Hepatic stellate cell (primary cell): ENCODE measurements at places on chromosomes 5 and 9.

GRCh38 chr5:158133369-158133768, 274.4 kb upstream of the CLINT1 start:
- DNase-seq, result no peak

DNA sequence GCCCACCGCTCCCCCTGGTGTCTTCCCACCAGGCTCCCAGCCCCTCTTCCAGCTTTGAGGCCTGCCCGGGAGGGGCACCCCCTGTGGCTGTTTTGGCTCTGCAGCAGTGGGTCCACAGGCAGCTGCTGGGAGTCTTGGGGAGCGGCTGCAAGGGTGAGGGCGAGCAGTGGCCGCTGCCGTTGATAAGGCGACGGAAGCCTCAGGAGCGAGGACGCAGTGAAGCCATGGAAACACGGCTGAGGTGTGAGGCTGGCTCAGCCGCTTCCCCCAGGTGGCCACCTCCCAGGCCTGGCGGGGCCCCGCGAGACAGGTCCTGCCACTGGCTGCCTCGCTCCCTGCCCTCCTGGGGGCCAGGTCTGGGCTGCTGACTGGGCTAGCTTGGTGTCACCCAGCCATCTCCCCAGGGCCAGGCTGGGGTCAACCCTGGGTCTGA, 41.5 kb downstream of the CXXC5 start:
- no peak for DNase-seq

- no peak for DNase-seq
Measured at GRCh38 chr9:132059361-132059760, 20.3 kb downstream of the MED27 start.

DNA sequence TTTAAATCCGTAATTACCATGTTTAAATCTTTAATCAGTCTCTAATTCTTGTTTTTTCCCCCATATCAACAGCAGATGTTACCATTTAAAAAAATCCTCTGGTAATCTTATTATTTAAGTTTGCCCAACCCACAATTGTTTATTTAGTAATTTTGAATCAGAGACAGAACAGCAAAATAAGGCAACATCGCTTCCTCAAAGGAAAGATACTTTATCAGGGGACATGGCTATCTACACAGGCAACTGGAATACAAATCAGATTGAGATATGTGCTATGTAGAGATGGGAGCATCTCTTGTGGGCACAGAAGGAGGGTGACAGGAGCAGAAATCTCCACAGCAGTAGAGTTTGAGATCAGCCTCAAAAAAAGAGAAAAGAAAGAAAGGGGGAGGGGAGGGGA, 674.4 kb downstream of the SEMA5A start:
- no peak for DNase-seq

DNA sequence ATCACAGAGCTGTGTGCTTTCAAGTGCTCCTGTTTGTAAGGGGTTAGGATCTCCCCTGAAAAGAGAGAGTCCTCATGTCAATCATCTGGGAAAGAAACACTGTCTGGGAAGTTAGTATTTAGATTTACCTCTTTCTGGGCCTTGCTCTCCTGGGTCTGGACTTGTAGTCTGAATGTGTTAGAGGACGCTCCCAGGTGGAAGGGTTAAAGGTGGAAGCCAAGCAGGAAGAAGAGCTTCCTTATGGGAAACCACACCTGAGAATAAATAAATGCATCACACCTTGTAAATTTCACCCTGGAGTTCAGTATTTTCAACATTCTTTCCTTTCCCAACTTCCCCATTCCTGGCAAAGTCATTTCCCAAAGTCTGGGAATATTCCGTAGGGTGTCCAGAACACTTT, 1.3 kb downstream of the PLGRKT start:
- DNase-seq, result no peak

- DNase-seq, result peak; percentile 40
Measured at GRCh38 chr9:110197330-110198187, 10.4 kb downstream of the C9orf152 start.

DNA sequence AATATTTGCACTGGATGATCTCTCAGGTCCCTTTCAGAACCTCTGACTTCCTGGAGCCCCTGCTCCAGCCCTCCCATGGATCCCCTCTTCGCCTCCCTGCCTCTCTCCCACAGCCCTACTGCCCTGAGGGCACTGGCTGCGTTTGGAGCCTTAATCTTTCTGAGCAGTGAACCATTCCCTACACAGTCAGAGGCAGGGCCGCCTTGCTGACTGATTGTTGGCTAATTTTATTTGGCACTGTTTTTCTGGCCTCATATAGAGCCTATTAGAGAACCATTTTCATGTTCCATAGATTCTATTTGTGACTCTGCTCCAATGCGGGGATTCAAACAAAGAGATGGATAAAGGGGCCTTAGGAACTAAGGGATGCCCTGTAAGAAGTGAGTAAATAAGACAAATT, 91.1 kb downstream of the BRINP1 start:
- no peak for DNase-seq

DNA sequence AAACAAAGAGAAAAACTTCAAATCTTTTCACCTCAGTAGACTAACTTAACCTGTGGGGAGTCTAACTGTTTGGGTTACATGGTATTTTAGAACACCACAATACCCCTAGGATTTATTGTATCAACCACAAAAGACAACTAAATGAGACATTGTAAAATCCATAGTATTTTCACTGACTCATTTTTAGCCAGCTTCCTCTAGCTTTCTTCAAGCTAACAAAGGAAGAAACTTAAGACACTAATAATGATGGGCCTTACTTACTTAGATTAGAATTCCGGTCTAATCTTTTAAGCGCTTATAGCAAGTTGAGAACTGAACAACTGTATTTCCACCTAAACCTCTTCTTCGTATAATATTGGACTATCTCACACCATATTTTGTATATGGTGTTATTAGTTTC, 529.3 kb downstream of the DMRTA1 start:
- no peak for DNase-seq

- no peak for DNase-seq
Measured at GRCh38 chr5:59275510-59276324, 617.8 kb downstream of the PDE4D start.

DNA sequence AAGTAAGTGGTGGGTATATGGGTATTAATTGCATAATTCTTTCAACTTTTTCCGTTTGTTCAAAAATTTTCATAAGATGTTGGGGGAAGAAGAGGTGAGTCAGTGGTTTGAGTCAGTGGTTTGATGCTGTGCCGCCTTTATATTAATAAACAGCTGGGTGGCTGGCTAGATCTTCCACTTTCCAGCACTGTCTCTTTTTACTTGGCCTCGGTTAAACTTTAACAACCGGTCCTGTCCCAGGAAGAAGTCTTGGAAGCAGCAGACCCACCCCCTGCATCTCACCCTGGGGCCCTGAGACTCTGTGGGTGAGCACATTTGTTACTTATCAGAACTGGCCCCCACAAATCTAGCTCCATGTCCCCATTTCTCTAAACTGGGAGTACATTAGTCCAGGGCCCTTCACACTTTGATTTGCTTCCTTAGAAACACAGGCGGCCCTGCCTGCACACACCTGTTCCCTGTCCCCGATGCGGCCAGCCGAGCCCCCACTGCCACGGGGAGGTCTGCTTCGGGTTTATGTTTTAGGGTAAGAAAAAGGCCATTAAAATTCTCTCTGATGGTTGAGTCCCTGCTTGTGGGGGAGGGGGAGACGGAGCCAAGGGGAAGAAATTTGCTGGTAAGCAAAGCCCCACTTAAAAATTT, 90.7 kb downstream of the PTCH1 start:
- peak; percentile 51 for DNase-seq

DNA sequence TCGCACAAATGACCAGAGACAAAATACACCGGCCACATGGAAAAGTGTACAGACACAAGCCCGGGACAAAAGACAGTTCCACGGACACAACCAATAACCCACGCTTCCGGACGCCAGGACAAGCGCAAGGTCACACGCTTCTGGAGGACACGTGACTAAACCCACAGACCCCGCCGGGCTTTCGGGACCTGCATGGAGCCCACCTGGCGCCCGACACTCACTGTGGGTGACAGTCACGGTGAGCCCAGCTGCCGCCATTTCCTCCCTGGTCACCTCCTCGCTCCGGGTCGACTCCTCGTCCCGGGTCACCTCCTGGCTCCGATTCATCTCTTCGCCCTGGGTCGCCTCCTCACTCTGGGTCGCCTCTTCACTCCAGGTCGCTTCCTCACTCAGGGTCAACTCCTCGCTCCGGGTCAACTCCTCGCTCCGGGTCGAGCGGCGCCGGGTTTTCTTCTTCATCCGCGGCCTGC, 470 bp downstream of the BAG1 start:
- peak; percentile 31 for DNase-seq

DNA sequence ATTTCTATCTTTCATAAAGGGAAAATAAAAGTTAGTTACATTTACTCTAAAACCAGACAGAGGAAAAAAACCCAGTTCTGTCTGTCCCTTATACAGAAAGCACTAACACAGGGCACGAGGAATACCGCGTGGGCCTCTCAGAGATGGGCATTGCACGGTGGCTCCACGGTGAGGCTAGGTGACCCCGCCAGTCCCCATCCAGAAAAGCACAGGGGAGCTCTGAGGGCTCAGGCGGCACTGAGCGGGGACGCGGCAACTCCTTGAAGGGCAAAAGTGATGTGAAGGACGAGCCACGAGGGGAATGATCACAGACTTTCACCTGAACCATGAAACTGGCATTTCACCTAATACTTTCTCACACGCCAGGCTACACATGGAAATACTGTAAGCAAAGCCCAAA, 35.7 kb upstream of the FBXW11 start:
- no peak for DNase-seq

DNA sequence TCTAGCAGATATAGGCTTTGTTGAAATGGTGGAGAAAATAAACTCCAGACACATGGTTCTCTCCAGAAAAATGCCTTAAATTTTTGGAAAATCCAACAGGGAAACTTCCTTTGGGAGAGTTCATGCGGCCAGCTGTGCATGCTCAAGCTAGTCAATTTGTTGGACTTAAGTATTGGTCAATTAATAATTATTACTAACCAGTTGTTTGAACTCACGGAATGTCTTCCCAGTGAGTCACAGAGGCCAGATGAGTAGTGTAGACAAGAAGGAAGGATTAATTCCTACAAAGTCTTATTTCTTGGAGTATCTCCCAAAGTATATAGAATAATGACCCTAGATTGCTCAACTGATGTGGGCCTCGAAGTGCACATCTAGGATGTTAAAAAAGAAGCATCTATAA, 103.6 kb downstream of the MACIR start:
- peak; percentile 4 for DNase-seq

- no peak for DNase-seq
Measured at GRCh38 chr9:136404801-136405136, 4.8 kb upstream of the SNAPC4 start.

DNA sequence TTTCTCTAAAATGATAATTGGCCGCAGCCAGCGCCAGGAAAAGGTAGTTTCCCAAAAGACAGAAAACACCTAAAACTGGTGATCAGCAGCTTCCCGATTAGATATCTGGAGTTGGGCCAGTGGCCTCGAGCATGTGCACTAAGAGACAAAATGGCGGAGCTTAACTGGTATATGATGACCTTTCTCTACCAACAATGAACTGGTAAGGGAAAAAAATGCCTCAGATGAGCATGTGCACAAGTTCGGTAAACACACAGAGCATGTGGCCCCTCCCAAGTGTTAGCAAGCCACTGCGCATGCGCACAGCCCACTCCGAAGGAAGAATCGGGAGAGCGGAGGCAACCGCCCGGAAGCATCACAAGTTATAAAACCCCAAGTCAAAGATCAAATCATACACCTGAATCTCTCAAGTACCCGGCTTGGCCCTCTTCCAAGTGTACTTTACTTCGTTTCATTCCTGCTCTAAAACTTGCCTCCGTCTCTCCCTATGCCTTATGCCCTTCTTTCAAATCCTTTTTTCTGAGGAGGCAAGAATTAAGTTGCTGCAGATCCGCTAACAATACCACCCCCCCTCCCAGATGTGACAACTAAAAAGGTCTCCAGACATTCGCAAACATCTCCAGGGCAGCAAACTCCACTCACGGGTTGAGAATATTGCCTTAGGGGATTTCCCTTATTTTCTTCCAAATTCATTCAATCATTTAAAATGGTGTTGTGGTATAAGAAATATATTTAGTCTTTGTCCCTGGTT, 15.0 kb upstream of the PTBP3 start:
- peak; percentile 41 for DNase-seq

DNA sequence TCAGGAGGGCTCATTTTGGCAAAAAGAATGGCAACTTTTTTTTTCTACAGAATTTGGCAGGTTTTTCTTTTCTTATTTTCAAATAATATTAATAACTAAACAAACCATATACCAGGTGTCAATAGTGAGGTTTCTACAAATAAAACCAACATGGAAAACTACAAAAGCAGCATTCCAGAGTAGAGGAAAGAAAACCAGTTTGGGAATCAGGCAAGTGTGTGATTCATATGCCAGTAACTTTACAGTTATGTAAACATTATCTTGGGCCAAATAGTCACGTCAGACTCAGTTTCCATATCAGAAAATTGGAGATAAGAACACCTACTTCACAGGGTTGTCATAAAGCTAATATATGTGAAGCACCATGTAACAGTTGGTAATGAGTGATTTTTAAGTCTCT, 51.7 kb downstream of the FBXW11 start:
- no peak for DNase-seq

DNA sequence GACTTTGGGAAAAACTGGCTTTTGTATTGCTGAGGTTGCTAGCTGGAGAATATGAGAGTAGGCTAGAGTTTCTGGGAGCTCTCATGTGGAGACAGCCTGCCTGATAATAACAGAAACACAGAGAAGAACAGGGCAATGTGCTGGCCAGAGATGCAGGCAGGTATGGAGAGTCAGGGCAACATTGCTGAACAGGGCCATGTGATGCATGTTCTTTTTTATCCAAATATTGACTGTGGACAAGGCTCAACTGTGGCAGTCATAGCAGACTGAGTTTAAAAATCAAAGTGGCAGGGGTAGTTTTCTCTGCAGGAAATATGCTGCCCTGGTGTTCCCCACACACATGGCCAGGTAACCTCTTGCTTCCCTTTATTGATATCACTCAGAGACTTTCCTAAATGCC, 381.1 kb downstream of the RASEF start:
- no peak for DNase-seq

- no peak for DNase-seq
Measured at GRCh38 chr9:8401961-8402705, 602.6 kb upstream of the DMAC1 start.

GRCh38 chr5:110258460-110259216, 467.8 kb downstream of the TMEM232 start:
- peak; percentile 12 for DNase-seq

- DNase-seq, result no peak
Measured at GRCh38 chr5:176671890-176672747, 24.8 kb downstream of the TSPAN17 start.

GRCh38 chr5:100818340-100818739, 84.7 kb downstream of the ST8SIA4 start:
- no peak for DNase-seq

DNA sequence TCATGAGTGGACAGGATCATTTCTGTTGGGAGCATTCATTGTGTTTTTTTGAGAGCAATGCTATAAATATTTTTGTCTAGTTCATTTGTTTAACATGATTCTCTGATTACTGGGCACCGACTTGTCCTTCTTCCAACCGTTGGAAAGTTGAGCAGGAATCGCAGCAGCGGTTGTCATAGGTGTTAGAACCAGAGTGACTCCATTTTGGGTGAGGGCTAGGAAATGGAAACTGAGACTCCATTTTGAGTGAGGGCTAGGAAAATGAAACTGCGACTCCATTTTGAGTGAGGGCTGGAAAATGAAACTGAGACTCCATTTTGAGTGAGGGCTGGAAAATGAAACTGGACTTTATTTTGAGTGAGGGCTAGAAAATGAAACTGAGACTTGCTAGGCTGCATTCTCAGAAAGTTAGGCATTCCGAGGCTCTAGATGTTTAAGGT, 100.6 kb downstream of the ICE1 start:
- no peak for DNase-seq

GRCh38 chr9:14180960-14181537, 132.9 kb downstream of the NFIB start:
- no peak for DNase-seq

GRCh38 chr9:14769230-14769571, 46.7 kb upstream of the CER1 start:
- no peak for DNase-seq
